ENCODE measurements at places on chromosomes 4 and X.

DNA sequence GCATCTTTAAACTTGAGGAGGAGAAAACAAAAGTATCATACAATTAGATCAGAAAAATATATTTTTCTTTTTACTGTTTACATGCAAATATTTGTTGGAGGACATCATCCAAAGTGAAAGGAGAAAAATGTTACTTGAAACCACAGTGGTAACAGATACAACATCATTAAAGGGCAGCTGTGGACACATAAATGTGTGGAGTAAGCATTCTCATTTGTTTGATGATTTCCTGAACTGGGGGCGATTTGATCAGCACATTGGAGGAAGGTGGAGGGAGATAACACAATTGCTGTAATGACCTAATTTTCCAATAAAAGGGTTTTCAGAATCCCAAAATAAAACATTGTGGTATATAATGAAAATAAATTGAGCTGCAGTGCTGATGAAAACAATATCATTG lies 314.5 kb upstream of the HS3ST1 start:
- no peak for DNase-seq

DNA sequence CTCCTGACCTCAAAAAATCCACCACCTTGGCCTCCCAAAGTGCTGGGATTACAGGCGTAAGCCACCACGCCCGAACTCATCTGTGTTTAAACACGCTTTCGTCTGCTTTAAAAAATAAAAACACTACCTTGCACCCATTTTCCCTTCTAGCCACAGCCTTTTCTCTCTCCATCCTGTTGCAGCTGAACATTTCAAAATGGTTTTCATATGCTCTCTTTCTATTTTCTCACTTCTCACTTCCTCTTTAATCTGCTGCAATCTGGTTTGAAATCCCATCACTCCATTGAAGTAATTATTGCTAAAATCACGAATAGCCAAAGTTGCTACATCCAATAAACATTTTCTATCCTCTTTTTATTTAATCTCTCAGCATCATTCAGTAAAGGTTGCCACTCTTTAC lies 70.0 kb downstream of the DCHS2 start:
- no peak for DNase-seq

- no peak for DNase-seq
These were observed 12.3 kb downstream of the LRP2BP start for GRCh38 chr4:185383451-185383850.

DNA sequence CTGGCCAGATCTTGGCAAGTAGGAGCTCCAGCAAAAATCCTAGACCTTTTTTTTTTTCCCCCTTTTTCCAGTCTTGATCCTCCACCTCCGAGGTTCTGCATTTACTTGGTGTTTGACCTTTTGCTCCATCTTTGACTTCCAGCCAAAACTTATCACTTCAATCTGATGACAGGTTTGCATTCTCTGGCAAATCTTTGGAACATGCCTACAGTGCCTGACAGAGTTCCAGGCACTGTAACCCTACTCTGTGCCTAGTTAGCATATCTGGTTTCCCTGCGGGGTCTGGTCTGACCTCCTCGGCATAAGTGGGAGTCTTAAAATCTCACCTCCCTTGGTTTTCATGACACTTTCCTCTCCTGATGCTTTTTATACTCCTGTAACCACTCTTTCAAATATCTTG lies 39.4 kb upstream of the NR3C2 start:
- DNase-seq = no peak

GRCh38 chr4:21819086-21819485 lies 129.5 kb downstream of the KCNIP4 start:
- no peak for DNase-seq

- no peak for DNase-seq
These were observed 84.1 kb downstream of the SLC16A2 start for GRCh38 chrX:74505437-74505836.

GRCh38 chrX:24190500-24191156 lies 41.1 kb downstream of the ZFX start:
- DNase-seq = no peak

GRCh38 chr4:14906805-14907204 lies 95.5 kb upstream of the CPEB2 start:
- DNase-seq = no peak

GRCh38 chrX:154013614-154014360 lies 5.9 kb downstream of the IRAK1 start:
- DNase-seq = peak; percentile 56

GRCh38 chrX:37388413-37388812 lies 39.2 kb downstream of the PRRG1 start:
- DNase-seq = no peak

- DNase-seq = no peak
These were observed 9.2 kb upstream of the RNF150 start for GRCh38 chr4:141142423-141142822.

GRCh38 chrX:24494647-24495075 lies 29.6 kb downstream of the PDK3 start:
- no peak for DNase-seq

DNA sequence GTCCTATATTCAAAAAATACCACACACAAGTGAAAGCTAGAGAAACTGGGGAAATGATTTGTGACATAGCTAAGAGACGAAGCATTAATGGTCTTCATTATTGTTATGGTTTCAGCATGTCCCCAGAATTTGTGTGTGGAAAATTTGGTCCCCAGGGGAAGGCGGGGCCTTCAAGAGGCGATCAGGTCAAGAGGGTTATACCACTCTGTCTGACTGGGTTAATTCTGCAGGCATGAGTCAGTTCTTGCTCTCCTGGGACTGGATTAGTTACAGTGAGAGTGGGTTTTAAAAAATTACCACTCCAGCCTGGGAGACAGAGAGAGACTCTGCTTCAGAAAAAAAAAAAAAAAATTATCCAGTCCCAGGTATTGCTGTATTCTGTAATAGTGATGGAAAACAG lies 2.1 kb upstream of the MTNR1A start:
- no peak for DNase-seq

DNA sequence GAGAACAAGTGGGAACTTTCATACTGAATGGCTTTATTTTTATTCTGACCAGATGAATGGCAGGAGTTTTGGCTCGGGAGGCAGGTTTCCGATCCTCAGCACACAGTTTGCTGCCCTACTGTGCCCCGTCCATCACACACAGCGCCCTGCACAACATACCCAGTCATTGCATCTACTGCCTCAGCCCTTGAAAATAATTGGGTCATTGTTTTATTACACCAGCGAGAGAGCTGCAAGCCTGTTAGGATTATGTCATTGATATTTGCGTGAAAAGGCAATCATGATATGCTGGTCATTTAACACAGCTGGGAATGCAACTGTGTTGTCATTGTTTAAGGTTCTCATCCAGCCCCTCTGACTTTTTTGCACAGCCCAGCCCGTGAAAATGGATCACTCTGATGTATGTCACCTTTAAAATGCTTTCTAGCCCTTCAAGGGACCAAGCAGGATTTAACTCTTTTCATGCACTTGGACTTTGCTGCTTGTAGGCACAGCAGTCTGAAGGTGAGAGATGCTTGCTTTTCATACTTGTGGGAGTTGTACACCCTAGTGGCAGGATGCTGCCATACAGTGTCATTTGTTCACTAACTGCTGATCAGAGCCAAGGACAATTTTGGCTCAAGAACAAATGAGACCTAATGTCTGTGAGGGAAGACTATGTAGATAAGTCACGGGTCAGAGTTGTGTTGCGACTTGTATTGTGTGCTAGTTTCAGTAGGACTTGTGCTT lies 62.3 kb downstream of the RTL9 start:
- DNase-seq = no peak

DNA sequence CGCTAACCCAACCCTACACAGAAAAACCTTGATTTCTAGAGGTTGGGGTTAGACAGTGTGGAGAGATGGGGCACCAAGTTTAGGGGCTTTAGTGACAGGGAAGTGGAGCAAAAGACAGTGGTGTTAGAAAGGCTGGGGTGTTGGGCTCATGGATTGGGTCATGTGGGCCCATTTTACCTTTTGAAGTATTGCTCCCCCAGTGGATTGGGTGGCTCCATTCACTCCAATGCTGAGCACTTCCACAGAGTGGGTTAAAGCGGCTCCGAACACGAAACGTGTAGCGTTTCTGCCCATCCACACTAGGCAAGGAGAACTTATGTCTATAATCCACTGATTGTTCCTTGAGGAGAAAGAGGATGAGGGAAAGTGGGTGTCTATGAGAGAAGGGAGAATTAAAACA lies 2.3 kb downstream of the IL2RG start:
- DNase-seq = no peak

DNA sequence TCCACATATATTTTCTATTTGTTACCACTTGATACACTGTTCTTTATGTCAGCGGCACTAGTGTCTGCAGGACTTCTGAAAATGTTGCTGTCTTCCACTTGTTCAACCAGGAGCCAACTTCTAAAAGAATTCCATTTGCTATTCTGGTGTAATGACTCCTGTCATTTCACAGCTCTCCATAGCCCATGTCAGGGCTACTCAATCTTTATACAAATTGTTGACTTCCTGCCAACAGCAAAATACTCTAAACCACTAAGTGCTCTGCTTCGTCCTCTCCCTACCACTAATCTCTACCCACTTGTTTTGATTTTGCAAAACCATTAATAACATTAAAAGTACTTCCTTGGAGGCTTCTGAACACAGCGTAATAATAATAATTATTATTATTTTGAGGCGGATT lies 7.2 kb downstream of the CTSO start:
- DNase-seq = no peak

- DNase-seq = no peak
These were observed 24.8 kb downstream of the LRBA start for GRCh38 chr4:150990250-150990649.

Data from stimulated activated CD4-positive, alpha-beta T cell treated with anti-CD3 and anti-CD28 coated beads, Interleukin-4, amount 100 ng/mL, for 1 hour (primary cell).